ENCODE measurements at places on chromosomes 6 and 20.

DNA sequence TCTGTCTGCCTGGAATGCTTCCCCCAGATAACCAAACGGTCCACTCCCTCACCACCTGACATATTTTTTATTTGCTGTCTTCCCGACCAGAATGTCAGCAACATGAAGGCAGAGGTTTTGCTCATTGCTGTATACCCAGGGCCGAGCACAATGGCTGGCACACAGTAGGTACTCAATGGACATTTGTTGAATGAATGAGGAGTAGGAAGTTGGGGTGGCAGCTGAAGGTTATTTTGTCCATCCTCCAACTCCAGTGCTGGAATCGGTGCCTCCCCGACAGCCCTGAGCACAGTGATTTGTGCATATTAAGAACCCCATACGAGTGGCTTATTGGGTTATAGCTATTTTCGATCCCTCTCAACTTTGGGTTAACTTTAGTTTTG is 10.3 kb downstream of the DUSP15 start:
- DNase-seq: no peak

DNA sequence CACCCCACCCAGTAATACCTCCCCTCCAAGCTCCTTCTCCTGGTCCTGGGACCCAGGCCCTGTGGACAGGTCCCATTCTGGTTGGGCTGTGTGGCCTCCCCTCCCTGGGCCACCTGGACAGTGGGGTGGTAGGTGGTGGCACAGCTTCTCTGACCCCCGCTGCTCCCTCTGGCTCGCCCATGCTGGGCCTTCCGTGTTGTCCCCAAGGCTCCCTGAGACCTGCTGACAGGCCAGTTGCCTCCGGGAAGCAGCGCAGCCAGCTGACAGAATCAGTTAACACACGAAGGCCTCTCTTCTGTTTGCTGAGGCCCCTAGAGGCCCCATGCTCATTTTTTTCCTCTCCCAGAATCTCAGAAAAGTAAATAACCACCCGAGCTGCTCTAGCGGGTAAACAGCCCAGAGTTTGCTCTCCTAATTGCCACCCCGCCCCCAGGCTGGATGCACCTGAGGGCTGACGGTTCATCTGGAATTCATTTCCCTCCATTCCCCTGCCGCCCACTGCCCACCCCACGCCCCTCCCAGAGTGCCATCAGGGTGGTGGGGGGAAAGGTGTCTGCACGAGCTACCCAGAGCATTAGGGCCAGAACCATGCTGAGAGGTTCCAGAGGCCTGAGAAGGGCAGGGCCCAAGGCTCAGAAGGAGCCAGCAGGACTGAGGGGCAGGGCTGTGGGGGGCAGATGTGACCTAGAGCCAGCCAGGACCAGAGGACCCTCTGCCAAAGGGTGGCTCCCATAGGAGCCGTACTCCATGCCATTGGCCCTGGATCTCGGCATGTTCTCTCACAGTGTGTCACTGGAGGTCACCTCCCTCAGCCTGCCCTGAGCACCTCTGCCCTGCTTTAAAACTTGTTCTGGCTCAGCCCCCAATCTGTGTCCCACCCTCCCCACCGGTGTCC is 157.5 kb downstream of the GRM4 start:
- DNase-seq: no peak

- no peak for DNase-seq
Measured at GRCh38 chr6:133407320-133408100, 166.4 kb downstream of the EYA4 start.

DNA sequence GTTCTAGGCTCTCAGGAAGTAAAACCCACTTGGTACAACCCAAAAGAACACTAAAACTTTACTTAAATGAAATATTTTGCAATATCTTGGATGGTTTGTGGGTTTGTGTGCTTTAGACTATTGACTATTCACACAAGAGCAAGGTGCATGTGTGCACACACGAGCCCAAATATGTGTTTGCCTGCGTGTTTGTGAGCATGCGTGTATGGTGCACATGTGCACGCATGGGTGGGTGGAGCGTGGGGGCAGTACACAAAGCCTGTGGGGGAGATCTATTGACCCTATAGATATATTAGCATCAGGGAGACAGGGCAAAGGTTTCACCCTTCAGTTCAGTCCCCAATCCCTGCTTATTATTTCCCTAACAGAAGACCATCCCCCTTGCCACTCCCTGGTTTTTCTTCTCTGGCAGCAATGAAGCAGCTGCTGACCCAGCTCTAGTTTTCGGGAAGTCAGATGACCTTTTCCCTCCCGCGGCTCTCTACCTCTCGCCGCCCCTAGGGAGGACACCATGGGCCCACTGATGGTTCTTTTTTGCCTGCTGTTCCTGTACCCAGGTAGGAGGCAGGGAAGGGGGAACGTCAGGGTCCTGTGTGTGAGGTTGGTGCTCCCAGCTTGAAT is at the start of gene C2:
C2 (plus strand) TSS at position 476 of the 621 bp plus-strand sequence; CDS start at position 512, 36 bp downstream.
- DNase-seq: no peak

GRCh38 chr6:77466451-77467437 is 3.5 kb upstream of the HTR1B start:
- DNase-seq: no peak

All from CD8-positive, alpha-beta memory T cell (primary cell).